Psoas muscle (tissue), 8 donors: ENCODE measurements at places on chromosomes 5 and 9.
A peak's percentile ranks its signal among the peaks of the same experiment; 100 is the strongest.

- DNase-seq = no peak
Measured at GRCh38 chr9:133246562-133246961, 28.4 kb downstream of the ABO start.

GRCh38 chr9:107922260-107922659 lies 432.7 kb upstream of the KLF4 start:
- DNase-seq = no peak

GRCh38 chr5:51685419-51685818 lies 302.2 kb downstream of the ISL1 start:
- no peak for DNase-seq

- peak; percentile 73 for DNase-seq
Measured at GRCh38 chr9:109475526-109475925, 22.6 kb downstream of the PTPN3 start.

DNA sequence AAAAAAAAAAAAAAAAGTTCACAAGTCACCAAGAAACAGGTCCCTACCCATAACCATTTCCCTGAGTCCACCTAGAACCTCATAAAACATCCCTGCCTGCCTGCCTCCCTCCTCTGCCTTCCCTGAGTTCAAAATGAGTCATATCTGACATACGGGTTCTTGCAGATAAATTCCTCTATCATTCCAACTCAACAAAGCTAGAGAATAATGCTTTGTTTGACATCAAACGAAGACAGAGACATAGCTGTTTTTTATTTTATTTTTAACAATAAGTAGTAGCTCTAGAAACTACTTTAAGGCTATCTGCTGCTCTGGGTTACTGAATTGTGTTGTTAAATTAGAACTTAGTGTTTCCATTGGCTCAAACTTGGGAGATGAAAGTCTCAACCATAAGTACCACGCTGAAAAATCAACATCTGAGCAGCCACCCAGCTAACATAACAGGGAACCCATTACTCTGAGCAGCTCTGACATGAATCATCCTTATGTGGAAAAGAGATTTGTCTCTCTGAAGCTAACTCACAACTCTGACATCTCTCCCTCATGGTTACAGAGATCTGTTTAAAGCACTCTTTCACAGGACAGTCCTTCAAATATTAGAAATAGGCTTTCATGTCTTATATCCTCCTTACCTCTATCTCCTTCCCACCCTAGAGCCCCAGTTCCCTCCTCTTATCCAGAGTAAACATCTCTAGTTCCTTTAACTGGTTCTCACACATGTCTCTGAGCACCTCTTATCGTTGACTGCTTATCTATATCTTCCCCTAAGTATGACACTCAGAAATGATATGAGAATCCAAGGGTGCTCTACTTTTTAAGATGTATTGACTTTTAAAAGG lies 12.1 kb downstream of the TMEM245 start:
- DNase-seq = no peak

GRCh38 chr5:64765804-64766504 lies 2.5 kb downstream of the SREK1IP1 start:
- no peak for DNase-seq

DNA sequence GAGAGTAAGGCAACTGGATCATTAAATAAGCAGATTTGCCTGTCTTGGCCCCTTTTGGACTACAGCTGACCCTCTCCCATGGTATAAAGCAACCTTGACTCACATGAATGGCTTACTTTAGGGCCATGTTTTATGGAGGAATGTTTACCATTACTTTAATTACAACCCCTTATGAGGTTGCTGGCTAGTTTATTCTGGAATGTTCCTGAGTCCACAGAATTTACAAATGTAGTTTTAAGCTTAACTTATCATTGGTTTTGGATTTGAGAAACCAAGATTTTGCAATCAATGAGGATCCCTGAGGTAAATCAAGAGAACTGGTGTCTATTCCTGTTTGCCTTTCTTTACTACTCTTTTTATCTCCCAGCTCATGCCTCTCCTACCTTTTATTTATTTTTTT lies 15.7 kb downstream of the SLC28A3 start:
- DNase-seq = no peak

DNA sequence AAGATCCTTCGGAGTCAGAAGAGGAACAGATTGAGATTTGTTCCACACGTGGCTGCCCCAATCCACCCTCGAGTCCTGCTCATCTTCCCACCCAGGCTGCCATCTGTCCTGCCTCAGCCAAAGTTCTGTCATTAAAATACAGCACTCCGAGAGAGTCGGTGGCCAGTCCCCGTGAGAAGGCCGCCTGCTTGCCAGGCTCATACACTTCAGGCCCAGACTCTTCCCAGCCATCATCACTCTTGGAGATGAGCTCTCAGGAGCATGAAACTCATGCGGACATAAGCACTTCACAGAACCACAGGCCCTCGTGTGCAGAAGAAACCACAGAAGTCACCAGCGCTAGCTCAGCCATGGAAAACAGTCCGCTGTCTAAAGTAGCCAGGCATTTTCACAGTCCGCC lies 85.9 kb downstream of the GOLPH3 start:
- DNase-seq = no peak

GRCh38 chr5:151173711-151174611 lies 16.4 kb upstream of the ANXA6 start:
- no peak for DNase-seq

DNA sequence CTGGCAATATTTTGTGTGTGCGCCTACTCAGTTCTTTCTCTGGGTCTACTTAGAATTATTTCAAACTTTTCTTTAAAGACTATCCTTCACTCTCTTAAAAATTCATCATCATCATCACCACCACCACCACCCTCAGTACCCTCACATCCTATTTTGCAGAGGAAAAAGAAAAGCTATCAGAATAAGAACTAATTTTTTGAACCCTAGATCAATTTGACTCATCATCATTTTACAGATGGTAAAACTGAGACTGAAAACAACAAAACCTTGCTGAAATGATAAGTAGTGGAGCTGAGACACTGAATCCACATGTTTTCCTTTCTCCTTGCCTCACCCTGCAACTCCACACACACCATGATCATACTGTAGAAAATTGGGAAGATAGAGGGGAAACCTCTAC lies 119.3 kb downstream of the SSBP2 start:
- DNase-seq = no peak

DNA sequence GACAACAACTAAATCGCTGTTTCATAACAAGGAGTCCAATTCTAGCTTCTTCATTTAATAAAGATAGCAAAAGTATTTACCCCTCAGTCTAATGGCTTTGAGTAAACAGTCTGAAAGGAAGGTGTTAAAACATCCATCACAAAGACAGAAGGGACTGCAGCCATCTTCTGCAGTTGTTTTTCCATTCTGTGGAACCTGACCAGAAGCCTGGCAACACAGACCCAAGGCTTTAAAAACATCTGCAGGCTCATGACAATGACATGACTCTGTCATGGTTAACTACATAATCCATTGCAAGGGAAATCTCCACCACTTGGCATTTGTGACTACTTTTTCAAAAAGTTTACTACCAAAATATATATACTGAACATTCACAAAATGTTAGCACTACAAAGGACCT lies 51.9 kb downstream of the ELL2 start:
- DNase-seq = no peak

DNA sequence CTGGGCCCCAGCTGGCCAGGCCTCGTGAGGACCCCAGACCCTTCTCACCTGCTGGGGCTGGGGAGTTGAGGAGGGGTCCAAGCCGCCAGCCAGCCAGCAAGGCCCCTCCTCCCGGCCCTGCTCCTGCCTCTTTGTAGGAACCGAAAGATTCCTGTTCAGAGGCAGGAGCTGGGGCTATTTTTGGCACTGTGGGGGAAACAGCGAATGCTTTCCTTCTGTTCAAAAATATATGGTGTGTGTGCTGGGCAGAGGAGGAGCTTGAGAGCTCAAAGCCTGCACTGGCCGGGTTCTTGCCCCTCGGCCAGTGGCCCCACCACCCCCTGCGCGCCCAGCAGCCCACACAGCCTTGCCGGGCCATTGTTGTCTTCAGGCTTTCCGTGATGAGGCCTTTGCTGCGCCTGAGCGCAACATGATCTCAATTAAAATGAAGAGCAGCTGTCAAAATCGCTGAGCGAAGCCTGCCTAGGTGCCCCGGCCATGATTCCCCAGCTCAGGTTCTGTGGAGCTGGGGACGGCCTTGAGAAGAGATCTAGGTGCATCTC lies 13.4 kb downstream of the NCS1 start:
- DNase-seq = no peak
